ENCODE measurements at places on chromosomes 16 and 17.

DNA sequence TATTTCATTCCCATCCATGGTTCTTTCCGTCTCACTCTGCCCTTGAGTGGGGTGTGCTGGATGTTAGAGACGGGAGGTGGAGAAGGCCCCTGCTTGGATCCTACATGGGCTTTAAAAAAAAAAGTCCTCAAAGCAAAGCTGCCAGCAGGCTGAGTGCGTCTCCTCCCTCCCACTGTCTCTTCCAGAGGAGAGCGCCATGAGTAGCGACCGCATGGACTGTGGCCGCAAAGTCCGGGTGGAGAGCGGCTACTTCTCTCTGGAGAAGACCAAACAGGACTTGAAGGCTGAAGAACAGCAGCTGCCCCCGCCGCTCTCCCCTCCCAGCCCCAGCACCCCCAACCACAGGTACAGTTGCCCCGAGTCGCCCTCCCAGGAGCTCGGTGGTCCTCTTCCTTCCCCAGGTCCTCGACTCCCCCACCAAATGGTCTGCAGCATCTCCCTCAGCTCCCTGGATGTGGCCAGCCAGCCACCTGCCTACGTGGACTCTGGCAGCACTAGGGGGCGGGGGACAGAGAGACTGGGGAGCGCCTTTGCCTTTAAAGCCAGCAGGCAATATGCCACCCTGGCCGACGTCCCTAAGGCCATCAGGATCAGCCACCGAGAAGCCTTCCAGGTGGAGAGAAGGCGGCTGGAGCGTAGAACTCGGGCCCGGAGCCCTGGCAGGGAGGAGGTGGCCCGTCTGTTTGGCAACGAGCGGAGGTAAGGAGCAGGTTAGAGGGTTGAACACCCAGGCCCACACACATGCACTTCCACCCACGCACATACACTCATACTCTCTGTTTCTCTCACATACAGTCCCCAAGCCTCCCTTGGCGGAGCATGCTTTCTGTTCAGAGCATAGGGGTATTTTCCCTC lies 68.2 kb downstream of the PLD6 start:
- H3K4me3 ChIP-seq: no peak overlapping the region
- H3K4me1 ChIP-seq: peaks cover 14% of the 10 kb centered on the region
- H3K27ac ChIP-seq: no peak overlapping the region
- peaks cover 100% of the 10 kb centered on the region for H3K36me3 ChIP-seq
- DNase-seq: no peak

- H3K36me3 ChIP-seq: no peaks in the 10 kb centered on the region
- H3K27ac ChIP-seq: no peak overlapping the region
- H3K27me3 ChIP-seq: no peaks in the 10 kb centered on the region
- H3K4me1 ChIP-seq: no peaks in the 10 kb centered on the region
- DNase-seq: no peak
Observed at GRCh38 chr16:80092681-80093080, 448.1 kb upstream of the DYNLRB2 start.

- peaks cover 6% of the 10 kb centered on the region for H3K4me1 ChIP-seq
- no peaks in the 10 kb centered on the region for H3K36me3 ChIP-seq
Observed at GRCh38 chr16:824194-824593, 23.7 kb upstream of the GNG13 start.

DNA sequence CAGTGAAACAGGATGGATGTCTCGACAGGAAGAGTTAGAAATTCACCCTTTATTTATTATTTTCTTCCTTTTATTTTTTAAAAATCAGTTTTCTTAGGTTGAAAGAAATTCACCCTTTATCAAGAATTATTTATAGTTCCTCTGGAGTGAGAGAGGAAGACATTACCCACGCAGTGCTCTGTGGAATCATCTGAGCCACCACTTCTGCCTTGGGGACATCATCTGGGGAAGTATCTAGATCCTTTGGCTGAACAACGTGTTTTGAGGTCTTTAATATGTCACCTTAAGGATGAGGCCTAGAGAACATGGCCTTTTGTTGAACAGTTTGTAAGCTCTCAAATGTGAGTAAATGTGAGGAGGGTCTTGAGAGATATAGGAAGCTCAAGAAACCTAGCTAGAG lies 183.3 kb downstream of the UTP18 start:
- no peak overlapping the region for H3K4me3 ChIP-seq
- no peaks in the 10 kb centered on the region for H3K36me3 ChIP-seq
- no peak overlapping the region for H3K27ac ChIP-seq
- no peaks in the 10 kb centered on the region for H3K27me3 ChIP-seq
- no peak for DNase-seq
- H3K4me1 ChIP-seq: no peaks in the 10 kb centered on the region

- H3K4me1 ChIP-seq: no peaks in the 10 kb centered on the region
- H3K4me3 ChIP-seq: no peak overlapping the region
- peaks cover 19% of the 10 kb centered on the region for H3K36me3 ChIP-seq
- no peaks in the 10 kb centered on the region for H3K27me3 ChIP-seq
Observed at GRCh38 chr17:75006653-75007052, 5.8 kb upstream of the MRPL58 start.

DNA sequence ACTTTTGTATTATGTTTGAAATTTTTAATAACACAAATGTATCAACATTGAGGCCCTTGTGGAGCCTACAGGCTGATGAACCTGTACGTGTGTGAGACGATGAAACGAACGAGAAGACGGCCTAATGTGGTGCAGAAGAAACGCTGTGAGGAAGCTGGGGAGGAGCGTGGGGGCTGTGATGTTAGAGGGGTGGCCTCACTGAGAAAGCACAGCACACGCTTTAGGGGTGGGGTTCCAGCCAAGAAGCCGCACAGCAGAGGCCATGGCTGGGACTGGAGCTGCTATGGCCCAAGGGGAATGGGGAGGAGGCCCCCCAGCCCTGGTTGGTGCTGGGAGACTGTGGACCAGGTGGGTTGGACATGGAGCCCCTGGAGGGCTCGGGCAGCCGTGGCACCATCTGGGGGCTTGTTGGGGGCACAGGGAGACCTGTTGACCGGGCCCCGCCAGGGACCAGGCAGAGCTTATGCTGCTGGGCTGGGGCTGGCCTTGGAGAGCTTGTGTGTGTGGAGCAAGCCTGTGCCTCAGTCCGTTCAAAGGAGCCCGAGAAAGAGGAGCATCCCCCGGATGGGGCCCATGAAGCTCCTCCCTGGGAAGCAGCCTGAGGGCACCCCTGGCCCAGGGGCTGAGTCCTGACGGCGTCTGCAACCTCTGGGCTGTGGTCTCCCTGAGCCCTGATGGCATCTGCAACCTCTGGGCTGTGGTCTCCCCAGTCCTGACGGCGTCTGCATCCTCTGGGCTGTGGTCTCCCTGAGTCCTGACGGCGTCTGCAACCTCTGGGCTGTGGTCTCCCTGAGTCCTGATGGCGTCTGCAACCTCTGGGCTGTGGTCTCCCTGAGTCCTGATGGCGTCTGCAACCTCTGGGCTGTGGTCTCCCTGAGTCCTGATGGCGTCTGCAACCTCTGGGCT lies 44.7 kb downstream of the METRNL start:
- no peaks in the 10 kb centered on the region for H3K27me3 ChIP-seq
- H3K4me3 ChIP-seq: no peak overlapping the region
- no peak for DNase-seq
- H3K36me3 ChIP-seq: no peaks in the 10 kb centered on the region
- H3K4me1 ChIP-seq: no peaks in the 10 kb centered on the region
- no peak overlapping the region for H3K27ac ChIP-seq

DNA sequence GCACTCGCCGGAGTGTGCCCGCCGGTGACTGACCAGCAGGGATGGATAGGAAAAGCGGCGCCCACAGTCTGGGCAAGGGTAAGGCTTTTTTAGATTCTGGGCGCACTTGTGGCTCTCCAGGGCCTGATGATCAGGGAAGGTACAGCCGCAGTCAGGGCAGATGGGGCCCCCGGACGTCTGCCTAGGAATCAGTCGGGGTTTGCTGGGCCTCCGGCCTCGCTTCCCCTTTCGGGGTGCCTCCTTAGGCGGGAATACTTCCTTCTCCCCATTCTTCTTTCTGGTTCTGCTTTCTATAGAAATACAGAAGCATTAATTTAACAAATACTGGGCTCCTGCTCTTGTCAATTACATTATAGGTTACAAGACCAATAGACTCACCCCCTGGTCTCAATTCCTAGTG lies 5.0 kb downstream of the ZNF689 start:
- H3K27ac ChIP-seq: no peak overlapping the region
- H3K4me1 ChIP-seq: peaks cover 8% of the 10 kb centered on the region
- DNase-seq: no peak
- no peaks in the 10 kb centered on the region for H3K36me3 ChIP-seq
- H3K27me3 ChIP-seq: no peaks in the 10 kb centered on the region

GRCh38 chr17:12047681-12048376 lies 27.2 kb downstream of the MAP2K4 start:
- no peak for DNase-seq
- no peaks in the 10 kb centered on the region for H3K36me3 ChIP-seq
- H3K27ac ChIP-seq: no peak overlapping the region
- H3K4me1 ChIP-seq: no peaks in the 10 kb centered on the region

DNA sequence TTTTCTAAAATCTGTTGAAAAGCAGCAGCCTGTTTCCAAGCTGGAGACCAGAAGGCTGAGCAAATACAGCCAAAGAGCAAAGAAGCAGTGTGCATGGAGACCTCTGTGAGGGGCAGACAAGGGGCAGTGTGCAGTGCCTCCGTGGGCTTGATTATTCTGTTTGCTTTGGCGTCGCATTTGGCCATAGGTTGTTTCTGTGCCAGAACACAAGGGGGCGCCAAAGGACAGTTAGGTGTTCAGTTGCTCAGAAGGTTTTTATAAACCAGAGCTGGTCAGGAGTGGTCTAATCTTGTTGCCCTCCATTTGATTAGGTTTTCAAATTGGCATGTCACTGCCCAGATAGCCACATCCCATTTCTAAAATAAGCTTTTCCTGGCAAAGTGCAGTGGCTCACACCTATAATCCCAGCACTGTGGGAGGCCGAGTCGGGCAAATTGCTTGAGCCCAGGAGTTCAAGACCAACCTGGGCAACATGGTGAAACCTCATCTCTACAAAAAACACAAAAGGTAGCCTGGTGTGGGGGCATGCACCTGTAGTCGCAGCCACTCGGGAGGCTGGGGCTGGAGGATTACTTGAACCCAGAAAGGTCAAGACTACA lies 10.6 kb downstream of the MYH3 start:
- no peaks in the 10 kb centered on the region for H3K4me1 ChIP-seq
- H3K4me3 ChIP-seq: no peak overlapping the region
- no peaks in the 10 kb centered on the region for H3K36me3 ChIP-seq
- H3K27ac ChIP-seq: no peak overlapping the region
- no peaks in the 10 kb centered on the region for H3K27me3 ChIP-seq

GRCh38 chr16:88781140-88782077 lies 3.6 kb downstream of the PIEZO1 start:
- DNase-seq: no peak
- H3K4me3 ChIP-seq: no peak overlapping the region
- peaks cover 64% of the 10 kb centered on the region for H3K4me1 ChIP-seq
- no peaks in the 10 kb centered on the region for H3K36me3 ChIP-seq
- H3K27ac ChIP-seq: peak overlapping the region; percentile 93
- no peaks in the 10 kb centered on the region for H3K27me3 ChIP-seq

Measured in esophagus squamous epithelium (tissue), 5 donors.